ENCODE measurements at places on chromosomes 11 and 22.

DNA sequence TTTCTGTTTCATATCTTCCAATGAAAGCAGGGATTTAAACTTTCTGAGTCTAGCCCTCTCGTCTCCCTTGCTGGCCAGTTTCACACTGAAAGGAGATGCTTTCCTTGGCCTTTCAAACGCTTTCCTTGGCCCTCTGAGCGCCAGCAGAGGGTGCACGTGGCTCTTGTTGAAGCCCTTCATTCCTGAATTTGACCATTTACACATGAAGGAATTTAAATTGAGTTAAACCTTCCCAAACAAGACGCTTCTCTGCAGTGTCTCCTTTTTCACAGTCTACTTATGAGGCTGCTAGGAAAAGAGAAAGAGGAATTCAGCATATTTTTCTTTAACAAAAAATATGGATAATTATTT lies 21.6 kb downstream of the NNMT start:
- no peak for DNase-seq

DNA sequence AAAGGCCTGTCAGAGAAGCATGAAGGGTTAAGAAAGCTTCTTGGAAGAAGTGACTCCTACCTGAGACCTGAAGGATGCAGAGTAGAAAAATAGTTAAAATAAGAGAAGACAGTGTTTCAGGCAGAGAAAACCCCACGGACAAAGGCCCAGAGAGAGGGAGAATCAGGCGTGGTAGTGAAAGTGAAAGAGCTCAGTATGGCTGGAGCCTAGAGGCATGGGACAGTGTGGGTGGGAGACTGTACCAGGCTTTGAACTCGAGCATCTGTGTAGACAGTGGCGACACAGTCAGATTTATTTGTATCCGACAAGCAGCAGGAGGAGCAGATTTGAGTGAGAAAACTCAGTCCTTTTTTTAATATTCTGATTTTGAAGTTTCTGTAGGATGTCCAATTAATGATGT lies 360.0 kb downstream of the OPCML start:
- DNase-seq, result no peak

GRCh38 chr11:121039971-121040613 lies 16.2 kb downstream of the TBCEL start:
- no peak for DNase-seq

GRCh38 chr11:10504490-10504889 lies 36.5 kb downstream of the RNF141 start:
- DNase-seq, result no peak

DNA sequence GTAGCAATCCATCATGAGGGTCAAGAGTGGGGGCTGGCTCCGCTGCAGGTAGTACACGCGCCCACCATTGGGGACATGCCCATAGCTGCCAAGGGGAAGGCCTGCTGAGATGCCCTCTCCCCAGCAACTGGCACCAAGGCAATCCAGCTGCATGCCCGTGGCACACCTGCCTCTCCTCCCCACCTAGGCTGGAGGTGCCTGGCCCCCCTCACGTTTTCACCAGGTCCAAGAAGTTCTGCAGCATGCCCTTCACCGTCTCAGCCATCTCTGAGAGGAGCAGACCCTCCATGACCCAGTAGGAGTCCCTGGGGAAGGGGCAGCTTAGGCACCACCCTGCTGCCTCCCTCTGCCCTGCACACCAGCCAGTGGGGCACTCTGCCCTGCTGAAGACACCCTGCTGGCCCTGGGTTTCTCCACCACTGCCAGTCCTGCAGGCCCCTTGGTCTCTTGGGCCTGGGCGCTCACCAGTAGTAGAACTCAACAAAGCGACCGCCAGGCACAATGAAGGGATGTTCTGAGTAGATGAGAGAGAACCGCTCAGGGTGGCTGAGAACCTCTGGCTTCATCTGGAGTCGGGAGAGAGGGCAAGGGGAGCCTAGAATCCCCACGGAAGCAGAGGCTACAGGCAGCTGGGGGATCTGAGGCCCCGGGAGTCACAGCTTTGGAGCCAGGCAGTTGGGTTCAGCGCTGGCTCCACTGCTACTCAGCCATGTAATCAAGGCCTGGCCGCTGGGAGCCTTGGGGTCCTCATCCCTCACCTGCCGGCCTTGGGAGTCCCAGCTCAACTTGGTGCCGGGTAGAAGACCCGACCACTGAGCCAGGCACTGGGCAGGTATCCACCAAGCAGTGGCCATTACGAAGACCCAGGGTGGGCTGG lies 17.8 kb downstream of the TREH start:
- no peak for DNase-seq

DNA sequence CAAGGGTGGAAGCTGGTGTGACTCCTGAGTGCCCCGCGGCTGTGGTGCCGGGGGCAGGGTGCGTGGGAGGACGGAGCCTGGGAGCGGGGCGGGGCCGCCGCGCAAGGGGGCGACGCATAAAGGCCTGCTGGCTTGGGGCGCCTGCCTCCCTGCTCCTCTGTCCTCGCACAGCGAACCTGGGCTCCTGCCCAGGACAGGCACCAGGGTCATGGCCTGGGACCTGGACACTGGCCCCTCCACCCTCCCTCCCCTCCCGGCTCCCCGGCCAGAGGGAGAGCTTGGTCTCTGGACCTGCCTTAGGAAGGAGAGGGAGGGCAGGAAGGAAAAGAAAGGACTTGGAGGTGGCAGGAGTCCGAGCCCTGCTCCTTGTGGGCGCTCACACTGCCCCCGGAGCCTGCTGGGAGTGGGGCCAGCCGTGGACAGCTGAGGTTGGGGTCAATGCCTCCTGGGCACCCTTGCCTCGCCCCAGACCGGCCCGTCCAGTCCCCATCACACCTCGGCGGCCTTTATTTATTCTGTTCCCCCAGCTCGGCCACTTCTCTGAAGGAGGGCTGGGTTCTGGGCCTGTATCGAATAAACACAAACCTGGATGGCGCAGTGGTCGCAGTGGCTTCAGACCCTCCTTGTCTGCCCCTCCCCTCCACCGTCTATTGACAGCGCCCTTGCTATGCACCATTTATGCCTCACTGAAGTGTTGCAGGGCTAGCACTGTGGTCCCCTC lies 8.7 kb downstream of the SLC16A8 start:
- no peak for DNase-seq

- DNase-seq, result no peak
These were observed 9.4 kb upstream of the NAV2 start for GRCh38 chr11:19703211-19703610.

- no peak for DNase-seq
These were observed 18.8 kb downstream of the PRPF19 start for GRCh38 chr11:60887556-60887955.

GRCh38 chr11:8028766-8029165 lies 41.6 kb downstream of the EIF3F start:
- DNase-seq, result no peak

Measured in activated T-helper 9 cell treated with anti-CD3 and anti-CD28 coated beads, Interleukin-2, amount 50 U/mL, for 16 hours (primary cell).